ENCODE measurements at places on chromosomes 2 and 18. TPM values are rescaled to one million over a fixed set of nuclear protein-coding genes. Genes with fewer than 3 reads are reported as not detected.

The ALK gene
- total RNA-seq, result not detected

DNA sequence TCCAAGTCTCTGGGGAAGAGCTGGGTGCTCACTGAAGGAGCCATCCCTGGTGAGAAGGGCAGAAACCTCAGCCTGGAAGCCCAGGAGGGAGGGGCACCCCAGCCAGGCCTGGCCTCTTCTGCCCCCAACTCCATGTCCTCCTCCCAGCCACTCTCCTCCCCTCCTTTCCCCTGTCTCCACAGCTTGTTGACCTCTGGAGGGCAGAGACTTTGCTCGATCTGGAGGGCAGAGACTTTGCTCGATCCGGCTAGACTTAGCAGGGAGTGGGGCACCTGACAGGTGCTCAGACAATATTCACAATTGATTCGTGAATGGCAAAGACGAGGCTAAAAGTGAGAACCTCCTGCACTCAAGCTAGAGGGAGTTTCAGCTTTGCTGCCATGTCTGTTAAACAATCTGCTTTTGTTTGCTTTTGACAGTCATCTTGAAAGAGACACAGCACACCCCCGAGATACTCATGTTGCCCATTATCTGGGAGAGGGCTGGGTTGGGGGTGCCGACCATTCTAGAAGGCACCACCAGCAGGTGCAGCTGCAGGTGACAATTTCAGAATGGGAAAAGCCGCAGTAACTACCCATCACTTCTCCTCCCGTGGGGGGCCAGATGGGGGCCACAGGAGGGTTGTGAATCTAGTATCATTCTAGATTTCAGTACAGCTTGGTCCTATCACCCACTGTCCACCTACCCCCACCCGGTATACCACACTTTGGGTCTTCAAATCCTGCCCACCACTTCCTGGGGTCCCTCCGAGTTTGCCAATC, 54.8 kb downstream of the DNMT3A start:
- no peak for DNase-seq

The COLEC12 gene
- not detected for total RNA-seq

DNA sequence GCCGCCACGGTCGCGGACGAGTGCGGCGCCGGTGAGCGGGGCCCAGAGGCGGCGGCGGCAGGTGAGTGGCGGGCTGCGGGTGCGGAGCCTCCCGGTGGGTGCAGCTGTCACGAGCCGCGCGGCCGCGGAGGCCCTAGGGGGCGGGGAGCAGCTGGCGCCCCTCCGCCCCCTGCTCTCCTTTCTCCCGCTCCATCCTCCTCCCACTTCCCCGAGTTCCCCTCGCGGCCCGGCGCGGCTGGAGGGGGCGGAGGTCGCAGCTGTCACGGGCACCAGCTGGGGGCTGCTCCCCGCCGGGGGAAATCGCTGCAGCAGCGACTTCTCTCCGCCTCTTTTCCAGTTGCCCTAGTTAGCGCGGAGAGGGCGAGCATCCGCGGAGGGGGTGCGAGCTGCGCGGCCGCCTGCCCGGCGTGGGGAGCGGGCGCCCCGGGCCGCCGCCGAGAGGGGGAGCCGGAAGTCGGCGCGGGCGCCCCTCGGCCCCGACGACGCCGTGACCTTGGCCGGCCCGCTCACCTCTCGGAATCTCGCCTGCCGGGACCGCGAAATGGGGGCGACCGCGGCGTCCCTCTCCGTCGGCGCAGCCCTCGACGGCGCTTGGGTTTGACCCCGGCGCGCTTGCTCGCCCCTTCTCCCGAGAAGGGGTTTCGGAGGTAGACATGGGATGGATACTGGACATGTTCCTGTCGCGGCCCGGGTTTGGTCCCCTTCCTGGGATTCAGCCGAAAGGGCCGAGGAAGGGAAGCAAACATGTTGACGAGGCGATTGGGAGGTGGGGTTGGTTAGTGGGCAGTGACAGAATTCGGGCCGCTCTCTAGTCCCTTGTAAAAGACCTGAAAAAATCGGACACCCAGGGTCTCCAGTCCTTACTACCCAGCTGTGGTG, 727 bp downstream of the NCOA1 start:
- peak; percentile 70 for DNase-seq

GRCh38 chr2:101803128-101803527, 105.6 kb downstream of the MAP4K4 start:
- DNase-seq, result no peak

Measured in T-helper 17 cell (primary cell).